Ureter (tissue), 1 donor: ENCODE measurements at places on chromosomes 12 and 14. TPM values are rescaled to one million over a fixed set of nuclear protein-coding genes. Genes with fewer than 3 reads are reported as not detected.

- DNase-seq, result no peak
Measured at GRCh38 chr12:70590549-70591226, 46.5 kb downstream of the PTPRB start.

DNA sequence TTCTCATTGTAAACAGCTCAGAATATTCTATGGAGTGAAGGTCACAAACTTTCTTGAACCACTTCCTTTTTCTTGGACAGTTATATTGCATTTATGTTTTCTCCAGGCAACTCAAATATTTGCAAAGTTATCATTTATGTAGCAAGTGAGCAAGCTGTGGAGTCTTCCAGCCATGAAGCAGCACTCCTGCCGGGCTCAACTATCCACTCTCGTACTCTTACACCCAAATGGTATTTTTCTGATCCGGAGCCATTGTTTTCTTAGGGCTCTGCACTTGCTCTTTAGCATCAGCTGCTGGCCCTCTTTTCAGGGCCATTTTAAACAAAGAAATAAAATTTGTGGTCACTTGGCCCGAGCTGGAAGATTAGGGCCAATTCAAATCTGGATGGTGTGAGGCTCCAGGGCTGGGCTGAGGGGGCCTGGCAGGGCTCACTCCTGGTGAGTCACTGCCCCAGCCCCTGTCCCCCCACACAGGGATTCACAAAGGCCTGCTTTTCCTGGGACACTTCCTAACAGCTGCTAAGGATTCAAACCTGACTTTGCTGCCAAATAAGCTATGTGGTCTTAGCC, 19.7 kb downstream of the SYNE3 start:
- DNase-seq, result no peak

- DNase-seq, result no peak
Measured at GRCh38 chr12:112815589-112816321, 24.2 kb downstream of the RPH3A start.

- DNase-seq, result no peak
Measured at GRCh38 chr12:115623764-115624334, 653.6 kb downstream of the MED13L start.

DNA sequence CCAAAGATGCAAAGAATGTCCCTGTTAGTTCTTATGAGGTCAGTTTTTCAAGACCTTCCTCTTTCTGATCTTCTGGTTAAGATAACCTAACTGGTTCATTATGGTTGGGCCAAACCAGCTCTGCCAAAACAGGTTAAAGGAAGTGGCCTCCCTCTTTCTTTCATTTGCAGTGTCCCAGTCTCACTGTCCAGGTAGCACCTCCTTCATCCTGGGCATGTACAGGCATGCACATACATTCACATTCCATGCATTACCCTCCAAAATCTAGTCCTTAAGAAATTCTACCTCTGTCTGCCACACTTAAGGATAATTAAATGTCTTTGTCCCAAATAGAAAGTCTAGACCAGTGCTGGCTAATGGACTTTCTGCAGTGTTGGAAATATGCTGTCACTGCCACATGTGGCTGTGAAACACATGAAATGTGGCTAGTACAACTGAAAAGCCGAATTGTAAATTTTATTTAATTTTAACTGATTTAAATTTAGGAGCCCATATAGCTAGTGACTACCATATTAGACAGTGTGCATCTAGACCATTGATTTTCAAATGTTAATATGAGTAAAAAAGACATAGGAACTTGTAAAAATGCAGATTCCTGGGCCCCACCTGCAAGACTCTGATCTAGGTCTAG, 169.3 kb downstream of the PCNX1 start:
- DNase-seq, result no peak

DNA sequence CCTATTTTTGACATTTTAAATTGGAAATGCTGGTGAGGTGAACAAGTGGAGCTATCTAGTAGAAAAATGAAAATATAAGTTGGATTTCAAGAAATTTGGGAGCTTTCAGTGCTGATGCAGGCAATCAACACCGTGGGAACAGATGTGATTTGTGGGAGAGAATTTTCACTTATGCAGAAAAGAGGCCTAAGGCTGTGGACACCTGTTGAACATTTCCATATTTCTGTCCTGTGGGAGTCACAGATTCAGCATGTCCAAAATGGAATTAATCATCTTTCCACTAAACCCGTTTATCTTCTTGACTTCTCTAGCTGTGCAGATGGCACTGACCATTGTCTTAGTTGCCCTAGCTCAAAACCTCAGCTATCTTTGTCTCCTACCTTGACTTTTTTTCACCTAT, 2.5 kb upstream of the GPATCH2L start:
- no peak for DNase-seq

DNA sequence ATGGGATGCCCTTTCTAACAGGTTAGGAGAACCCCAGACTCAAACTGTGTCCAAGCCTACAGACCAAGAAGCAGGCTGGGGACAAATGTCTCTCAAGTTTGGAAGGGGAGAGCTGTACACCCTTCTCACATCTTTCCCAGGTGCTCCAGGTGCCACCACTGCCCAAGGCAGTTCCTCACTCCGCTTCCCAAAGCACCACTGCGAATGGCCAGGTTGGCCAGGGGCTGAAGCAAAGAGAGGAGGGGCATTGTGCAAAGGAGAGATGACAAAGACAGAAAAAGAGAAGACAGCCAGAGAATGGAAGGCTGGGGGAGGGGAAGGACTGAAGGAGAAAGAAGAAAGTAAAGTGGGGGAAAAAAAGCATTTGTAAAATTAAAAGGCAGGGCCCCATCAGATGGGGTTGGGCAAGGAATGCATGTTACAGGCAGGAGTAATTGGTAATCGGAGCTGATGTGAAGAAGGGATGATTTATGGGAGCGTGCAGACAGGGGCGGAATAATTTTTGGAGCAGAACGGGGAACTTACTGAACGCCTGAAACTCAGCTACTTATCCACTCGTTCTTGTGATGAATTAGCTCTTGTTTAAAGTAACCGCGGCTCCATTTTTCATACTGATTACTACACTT, 165.8 kb downstream of the ESRRB start:
- DNase-seq, result no peak

DNA sequence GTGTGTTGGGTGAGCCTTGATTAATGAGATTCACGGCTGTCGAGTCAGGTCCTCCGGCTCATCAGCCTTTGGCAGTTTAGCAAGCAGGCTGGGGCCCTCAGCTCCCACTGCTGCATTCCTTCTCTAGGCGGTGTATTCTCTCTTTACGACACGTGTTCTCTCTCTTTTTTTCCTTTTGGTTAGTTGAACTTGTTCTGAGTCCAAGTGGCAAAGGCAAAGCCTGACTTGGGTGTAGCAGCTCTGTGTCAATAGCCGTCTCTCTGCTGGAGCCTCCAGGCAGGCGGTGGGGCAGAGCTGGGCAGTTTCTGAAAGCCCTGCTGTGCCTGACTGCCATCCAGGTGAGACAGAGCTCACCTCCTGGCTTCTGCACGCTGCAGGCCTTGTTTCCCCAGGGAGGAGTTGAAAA, 46.6 kb downstream of the SUSD6 start:
- DNase-seq, result peak; percentile 76

DNA sequence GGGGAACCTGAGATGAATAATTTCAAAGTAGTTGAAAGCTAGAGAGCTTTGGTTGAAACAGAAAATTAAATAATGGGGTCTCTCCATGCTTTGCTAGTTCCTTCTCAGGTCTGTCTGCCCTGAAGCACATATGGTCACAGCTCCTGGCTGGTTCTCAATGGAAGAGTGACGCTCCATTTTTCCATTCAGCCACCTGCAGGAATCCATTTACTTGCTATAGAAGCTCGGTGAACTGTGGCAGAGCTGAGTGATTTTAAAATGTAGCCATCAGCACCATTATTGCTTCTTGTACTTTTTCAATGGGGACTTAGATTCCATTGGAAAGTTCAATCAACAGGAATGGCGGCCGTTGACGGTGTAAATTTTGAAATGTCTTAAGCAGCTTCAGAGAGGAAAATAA, 525.2 kb downstream of the GLT1D1 start:
- DNase-seq, result no peak

- DNase-seq, result no peak
Measured at GRCh38 chr14:105368032-105368417, 30.3 kb upstream of the TEX22 start.

GRCh38 chr12:66603461-66603860, 75.4 kb downstream of the GRIP1 start:
- DNase-seq, result no peak

GRCh38 chr12:84135586-84136279, 776.9 kb downstream of the SLC6A15 start:
- no peak for DNase-seq

DNA sequence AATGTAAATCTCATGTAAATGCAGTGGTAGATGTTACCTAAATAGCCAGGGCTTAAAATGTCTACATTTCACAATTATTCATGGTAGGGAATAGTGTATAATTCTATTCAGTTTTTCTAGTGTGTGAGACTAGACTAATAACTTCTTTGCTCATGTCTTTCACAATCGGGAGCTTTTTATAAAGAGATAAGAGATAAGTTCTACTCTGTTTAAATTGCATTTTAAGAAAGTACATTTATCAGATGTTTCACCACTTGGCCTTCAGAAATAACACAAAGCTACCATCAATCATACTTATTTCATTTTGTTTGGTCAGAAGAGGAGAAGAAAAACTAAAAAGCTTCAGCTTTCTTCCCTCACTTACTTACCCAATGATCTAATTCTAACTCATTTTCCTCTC, 725.5 kb upstream of the FLRT2 start:
- no peak for DNase-seq

DNA sequence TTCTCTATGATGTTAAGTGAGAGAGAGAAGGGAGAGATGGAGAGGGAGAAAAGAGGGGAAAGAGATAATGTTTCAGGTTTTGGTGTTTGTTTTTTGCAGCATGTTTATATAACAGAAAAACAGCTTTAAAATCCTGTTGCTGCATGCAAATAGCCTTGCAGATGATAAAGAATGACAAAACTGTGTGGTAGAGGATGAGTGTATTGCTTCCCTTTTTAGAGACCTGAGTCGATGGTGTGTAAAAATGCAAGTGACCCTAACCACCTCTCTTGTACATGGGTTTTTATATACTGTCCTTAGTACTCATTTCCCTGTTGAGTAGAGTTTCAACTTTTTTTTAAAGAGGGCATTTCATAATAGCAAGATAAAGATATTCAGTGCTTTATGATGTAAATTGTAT, 249.1 kb downstream of the AKAP6 start:
- DNase-seq, result no peak

GRCh38 chr14:37179896-37180502, 7.6 kb upstream of the SLC25A21 start:
- DNase-seq, result no peak

FLRT2 gene
- total RNA-seq, result 25.5 TPM

KLRC3 gene
- total RNA-seq, result 1.1 TPM

NRXN3 gene
- 6.7 TPM for total RNA-seq

RPL36AL gene
- 176 TPM for total RNA-seq
